Esophagus mucosa (tissue), 1 donor: ENCODE measurements at places on chromosomes 2 and 18. TPM values are rescaled to one million over a fixed set of nuclear protein-coding genes. Genes with fewer than 3 reads are reported as not detected.

The AQP4 gene
- 0.08 TPM for total RNA-seq

The C1QL2 gene
- total RNA-seq, result not detected

The LDLRAD4 gene
- total RNA-seq, result 3.0 TPM

The AGPS gene
- 38.1 TPM for total RNA-seq

The ANKRD29 gene
- total RNA-seq, result 11.2 TPM

The CD207 gene
- total RNA-seq, result not detected

DNA sequence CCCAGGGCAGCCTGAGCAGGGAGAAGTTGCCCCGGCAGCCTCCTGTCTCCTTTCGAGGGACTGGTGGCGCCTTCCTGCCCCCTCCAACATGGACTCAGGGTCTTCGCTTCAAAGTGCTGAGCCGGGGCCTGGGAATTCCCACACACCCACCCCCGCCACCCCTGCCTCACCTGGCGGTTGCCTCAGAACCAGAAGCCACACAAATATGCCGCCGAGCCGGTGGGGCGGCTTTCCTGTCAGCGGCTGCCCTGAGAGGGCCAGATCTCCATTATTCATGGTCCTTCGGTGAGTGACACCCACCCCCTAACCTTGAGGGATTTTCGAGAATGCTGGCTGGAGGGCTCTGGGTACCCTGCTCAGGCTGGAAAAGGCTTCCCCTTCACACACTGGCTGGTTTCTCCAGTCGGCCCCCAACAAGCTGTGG lies 71.7 kb downstream of the SMAD7 start:
- ATAC-seq, result peak; percentile 63

- ATAC-seq, result peak; percentile 46
Observed at GRCh38 chr2:38448692-38449410, 71.8 kb upstream of the ATL2 start.

DNA sequence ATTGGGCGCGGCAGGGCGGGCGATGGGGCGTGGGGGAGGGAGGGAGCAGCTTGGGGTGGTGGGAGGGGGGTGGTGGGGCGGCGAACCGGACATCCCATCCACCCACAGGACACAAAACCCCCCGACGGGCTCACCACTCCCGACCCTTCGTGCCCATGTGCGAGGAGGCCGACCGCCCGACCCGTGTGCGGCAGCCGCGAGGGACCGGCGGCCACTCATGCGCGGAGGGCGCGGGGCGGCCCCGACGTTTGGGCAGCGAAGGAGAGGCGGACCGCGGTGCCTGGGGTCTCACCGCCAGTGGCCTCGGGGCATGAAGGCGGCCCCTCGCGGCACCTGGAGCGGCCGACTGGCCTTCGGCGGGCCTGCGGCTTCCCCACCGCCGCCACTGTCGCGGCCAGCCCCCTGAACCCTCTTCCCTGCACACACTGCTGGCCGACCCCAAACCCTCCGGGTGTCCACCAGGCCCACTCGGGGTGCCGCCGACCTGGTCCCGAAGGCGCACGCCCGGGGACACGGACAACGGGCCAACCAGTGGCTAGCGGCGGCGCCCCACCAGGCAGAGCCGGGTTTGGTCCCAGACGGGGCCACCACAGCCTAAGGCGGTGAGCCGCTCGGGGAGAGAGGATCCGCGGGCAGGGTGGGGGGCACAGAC lies 94.6 kb upstream of the ANKRD30BL start:
- ATAC-seq, result peak; percentile 25

GRCh38 chr2:168814939-168815907 lies 12.8 kb downstream of the NOSTRIN start:
- ATAC-seq, result no peak
